ENCODE measurements at places on chromosomes 6 and 20. TPM values are rescaled to one million over a fixed set of nuclear protein-coding genes. Genes with fewer than 3 reads are reported as not detected.

The CABLES2 gene
- 6.9 TPM for total RNA-seq

The AIF1 gene
- total RNA-seq = 14.6 TPM

DNA sequence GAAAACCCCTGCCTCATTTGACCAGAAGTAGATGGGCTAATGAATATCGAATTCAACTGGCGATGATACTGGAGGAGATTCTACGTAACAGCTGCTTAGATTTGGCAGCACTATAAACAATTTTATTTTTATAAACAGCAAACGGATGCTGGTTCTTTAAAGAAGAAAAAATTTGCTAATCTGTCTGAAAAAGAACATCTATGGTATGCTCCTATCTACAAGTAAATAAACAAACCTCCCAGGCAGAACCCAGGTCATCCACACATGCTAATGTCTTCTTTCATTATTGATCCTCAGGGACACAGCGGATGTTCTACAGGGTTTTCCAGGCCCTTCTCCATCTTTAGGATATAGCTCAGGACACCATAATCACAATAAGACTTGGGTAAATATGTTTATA lies 291.3 kb downstream of the ALDH8A1 start:
- DNase-seq = no peak

GRCh38 chr6:160945516-160946177 lies 45.9 kb upstream of the MAP3K4 start:
- DNase-seq = peak; percentile 50

DNA sequence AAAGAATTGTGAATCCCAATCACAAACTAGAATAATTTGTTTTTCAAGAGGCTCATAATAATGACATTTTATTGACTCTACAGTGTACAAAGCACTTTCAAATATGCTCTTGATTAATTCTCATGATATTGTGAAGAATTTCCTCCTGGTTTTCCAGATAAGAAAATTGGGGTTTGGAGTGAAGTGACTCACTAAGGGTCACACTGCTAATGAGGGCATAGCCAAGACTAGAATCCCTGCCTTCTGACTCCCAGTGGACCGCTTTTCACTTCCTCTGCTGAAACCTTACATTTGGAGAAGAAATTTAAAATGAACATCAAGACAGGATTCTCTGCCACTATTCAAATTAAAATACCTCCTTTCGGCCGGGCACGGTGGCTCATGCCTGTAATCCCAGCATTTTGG lies 38.3 kb upstream of the LTV1 start:
- DNase-seq = no peak

DNA sequence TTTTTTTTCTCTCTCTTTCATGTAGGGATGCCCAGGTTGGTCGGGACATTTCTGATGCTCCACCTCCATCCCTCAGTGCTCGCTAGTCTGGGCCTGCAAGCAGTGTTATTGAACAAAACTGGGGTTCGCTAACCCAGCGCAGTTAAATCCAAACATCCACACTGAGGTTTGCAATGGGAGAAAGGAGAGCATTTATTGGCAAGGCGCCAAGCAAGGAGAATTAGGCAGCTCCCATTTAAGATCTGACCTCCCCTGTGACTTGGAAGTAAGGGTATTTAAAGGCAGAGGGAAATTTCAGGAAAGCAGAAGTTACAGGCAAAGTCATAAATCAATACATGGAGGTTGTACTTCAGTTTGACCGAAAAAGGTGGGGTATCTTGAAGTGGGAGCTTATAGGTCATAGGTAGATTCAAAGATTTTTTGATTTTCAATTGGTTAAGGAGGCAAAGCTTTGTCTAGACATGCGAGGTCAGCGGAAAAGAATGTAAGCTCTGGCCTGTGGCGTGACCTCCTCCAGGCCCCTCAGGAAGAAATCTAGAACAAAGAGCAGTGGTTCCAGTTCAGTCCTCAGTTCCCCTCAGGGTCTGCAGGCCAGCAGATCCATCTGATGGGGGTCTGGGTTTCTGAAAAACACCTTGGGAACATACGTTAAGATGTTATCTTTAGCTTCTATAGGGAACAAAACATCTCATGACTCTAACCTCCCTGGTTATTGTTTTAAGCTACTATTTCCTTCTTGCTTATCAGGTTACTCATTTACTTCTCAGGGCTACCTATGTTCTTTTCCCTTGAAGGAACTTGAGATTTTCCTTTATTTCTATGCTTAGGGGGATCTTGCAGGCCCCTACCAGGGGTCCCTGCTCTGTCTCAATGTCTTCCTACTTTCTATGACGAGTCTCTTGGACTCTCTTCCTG lies 66.0 kb upstream of the KIF16B start:
- DNase-seq = no peak

DNA sequence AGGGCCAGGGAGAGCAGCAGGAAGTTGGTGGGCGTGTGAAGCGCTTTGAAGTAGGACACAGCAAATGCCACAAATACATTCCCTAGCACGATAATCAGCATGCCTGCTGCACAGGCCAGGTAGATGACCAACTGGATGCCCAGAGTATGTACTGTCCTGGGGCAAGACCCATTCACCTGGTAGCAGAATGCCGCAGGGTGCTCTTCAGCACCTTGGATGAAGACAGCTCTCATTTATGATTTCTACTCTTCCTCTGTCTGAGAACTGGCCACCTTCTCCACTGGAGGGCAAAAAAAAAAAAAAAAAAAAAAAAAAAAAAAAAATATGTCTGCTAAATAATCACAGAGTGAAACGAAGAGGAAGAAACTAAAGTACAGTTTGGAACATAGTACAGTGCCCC lies at the start of gene TAAR5:
TSS of gene TAAR5 (minus strand) at position 288 of the 400 bp plus-strand sequence. CDS start at position 233, 55 bp downstream.
- no peak for DNase-seq

All from esophagus muscularis mucosa (tissue), 4 donors.